ENCODE measurements at places on chromosomes 5 and 9.

DNA sequence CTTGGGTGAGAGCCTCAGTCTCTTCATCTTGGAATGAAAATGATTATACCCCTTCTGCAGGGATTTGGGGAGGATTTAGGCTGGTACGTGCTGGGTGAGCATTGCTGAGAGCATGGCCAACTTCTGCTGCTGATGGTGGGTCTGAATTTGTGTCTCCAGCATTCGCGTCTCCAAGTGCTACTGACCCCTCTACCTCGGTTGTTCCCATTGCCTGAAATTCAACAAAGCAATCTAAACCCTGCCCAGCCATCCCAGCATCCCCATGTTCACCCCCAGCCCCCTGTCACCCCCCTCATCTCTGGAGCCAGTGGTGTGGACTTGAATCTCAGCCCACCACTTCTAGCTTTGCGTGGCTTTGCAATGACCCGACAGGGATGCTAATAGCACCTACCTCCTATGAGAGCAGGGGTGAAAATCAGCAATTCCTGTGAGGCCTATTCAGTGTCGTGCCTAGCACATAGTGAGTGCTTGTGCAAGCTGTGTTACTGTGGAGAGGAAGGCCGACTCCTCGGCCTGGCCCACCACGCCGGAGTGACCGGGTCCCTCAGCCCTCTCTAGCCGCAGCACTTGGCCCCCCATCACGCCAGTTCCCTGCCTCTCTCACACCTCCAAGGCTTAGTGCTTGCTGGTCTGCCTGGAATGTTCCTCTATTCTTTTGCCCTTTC, 43.4 kb upstream of the SH3PXD2B start:
- DNase-seq, result no peak

GRCh38 chr9:38643815-38644173, 23.4 kb upstream of the ANKRD18A start:
- no peak for DNase-seq

DNA sequence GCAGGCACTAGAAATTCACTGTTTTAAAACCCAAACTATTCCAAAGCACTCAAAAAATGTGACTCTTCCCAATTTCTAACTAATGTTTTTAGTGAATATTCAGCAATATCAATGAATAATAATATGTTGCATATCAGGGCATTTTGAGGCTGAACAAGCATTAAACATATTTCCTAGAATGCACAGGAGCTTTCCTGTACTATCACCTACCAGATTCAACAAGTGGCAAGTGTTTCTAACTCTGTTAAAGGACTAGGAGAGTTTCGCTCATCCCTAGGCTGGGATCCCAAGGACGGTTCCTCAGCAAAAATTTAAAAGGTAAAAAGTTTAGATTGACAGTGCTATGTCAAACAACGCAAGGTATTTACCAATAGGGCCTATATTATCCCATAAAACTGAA, 21.0 kb downstream of the GNE start:
- DNase-seq, result no peak

GRCh38 chr5:59542851-59543820, 350.4 kb downstream of the PDE4D start:
- peak; percentile 93 for DNase-seq

GRCh38 chr5:25688156-25688555, 1043.4 kb upstream of the CDH10 start:
- no peak for DNase-seq

DNA sequence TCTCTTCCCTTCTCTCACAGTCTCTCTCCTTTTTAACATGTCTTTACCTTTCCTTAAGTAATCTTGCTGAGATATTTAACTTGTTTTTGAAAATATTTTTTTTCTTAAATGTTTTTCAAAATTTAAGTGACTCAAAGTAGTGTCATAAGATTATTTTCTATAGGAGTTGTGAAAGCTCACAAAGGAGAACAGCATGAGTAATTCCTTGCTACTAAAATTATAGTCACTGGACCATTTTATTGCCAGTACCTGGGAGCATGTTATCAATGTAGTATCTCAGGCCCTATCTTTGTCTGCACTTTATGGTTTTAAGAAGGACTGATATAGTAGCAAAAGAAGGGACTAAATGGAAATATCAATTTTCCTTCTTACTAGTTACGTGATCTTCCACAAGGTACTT, 181.9 kb downstream of the TMEM232 start:
- no peak for DNase-seq

- DNase-seq, result no peak
Observed at GRCh38 chr5:146051678-146052077, 53.7 kb downstream of the PLAC8L1 start.

DNA sequence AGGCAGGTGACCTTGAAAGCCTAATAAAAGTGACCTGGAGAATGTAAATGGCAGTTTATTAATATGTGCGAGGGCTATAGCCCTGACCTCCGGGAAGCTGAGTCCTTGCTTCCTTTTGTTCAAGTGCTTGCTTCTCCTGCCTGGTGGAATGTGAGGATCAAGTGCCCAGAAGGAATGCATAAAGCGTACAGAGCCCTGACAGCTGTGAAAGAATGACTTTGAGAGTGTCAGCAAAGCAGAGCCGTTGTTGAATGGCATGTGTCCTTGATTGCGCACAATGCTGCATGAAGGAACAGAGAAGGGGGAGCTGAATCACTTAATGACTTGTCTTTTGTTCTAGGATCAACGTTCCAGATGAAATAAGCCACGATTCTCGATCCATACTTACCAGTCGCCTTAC, 133.0 kb downstream of the SLF1 start:
- DNase-seq, result no peak

GRCh38 chr9:85067792-85068191, 398.3 kb downstream of the NTRK2 start:
- no peak for DNase-seq
